ENCODE measurements at places on chromosomes 4 and X.

- DNase-seq, result no peak
Observed at GRCh38 chrX:17369309-17369708, 5.7 kb upstream of the NHS start.

GRCh38 chr4:110733901-110734300 is 111.0 kb upstream of the PITX2 start:
- DNase-seq, result no peak

DNA sequence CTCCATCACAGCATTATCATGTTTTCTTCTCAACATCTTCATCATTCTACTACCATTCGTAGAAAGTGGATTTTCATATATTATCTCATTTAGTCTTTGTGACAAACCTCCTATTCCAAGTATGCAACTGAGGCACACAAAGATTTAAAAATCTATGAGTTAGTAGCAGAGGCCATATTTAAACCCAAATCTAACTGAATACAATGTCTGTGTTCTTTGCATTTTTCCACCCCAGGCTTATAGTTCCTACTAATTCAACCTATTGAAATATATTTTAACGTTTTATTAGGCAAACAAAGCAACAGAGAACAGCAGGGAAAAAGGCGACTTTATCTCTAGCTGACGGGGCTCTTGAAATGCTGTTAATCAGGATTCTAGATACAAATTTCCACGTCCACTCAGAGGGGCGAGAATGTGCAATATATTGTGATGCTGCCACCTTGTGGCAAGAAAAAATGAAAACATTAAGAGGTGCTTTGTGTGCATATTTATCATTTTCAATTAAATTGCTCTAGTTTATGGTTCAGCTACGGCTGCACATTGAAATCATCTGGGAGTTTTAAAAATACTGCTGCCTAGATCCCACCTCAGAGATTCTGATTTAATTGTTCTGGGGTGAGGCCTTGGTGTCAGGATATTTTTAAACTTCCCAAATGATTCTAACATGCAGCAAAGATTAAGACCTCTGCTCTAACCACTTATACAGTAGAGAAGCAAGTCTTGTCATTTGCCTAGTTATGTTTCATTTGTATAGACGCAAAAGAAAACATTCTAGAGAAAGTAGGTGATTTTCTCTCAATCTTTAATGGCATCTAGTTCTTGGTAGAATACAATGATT is 315.9 kb downstream of the MAPK10 start:
- DNase-seq, result no peak

DNA sequence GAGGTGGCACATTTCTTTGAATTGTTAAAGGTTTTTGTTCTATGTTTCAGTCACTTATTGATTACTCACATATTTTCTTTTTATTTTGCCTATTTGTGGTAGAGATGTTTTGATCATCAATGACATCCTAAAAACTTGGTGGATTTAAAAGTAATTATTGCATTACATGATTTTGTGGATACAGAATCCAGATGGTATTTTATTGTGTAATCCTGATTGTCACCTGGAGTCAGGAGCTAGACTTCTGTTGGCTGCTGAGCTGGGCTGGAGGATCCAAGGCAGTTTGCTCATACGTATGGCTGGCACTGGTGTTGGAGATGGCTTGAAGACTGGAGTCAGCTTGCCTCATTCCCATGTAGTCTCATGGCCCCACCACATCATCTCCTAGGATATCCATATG is 1009.6 kb upstream of the PCDH7 start:
- DNase-seq, result no peak

GRCh38 chr4:59200992-59201391 is 1999.1 kb upstream of the ADGRL3 start:
- no peak for DNase-seq

GRCh38 chr4:95758001-95758400 is 81.9 kb upstream of the PDHA2 start:
- no peak for DNase-seq

Measured in stimulated activated CD8-positive, alpha-beta memory T cell treated with anti-CD3 and anti-CD28 coated beads, Interleukin-7, amount 100 ng/mL, for 1 hour (primary cell).